Kidney (tissue), 22 donors: ENCODE measurements at places on chromosomes 1 and 21. TPM values are rescaled to one million over a fixed set of nuclear protein-coding genes. Genes with fewer than 3 reads are reported as not detected.
A peak's percentile ranks its signal among the peaks of the same experiment; 100 is the strongest.

GRCh38 chr1:6907201-6907600, 121.9 kb downstream of the CAMTA1 start:
- no peak for DNase-seq

- DNase-seq, result peak; percentile 93
These were observed 70.2 kb downstream of the SH3GLB1 start for GRCh38 chr1:86774305-86775295.

DNA sequence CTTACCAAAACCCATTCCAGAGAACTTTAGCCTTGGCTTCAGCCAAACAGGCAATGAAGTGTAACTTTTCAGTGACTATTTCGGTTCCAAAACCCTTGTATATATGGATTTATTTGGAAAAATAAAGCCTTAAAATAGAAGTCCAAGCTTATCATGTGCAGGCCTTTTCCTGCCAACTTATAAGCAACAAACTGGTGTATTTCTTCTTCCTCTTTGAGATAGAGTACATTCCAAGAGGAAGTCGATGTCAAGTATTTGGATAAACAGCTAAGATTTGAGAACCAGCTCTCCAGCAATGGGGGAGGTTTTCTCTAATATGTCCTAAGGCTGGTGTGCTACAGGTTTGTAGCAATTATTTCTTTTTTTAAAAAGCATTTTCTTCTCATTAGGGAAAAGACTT, 407.8 kb downstream of the DUSP10 start:
- DNase-seq, result peak; percentile 42

- DNase-seq, result peak; percentile 69
These were observed 646 bp downstream of the MAPKAPK2 start for GRCh38 chr1:206685334-206685768.

GRCh38 chr1:41872074-41872473, 46.6 kb downstream of the HIVEP3 start:
- no peak for DNase-seq

- DNase-seq, result no peak
These were observed 220.9 kb upstream of the JUN start for GRCh38 chr1:59004755-59005154.

DNA sequence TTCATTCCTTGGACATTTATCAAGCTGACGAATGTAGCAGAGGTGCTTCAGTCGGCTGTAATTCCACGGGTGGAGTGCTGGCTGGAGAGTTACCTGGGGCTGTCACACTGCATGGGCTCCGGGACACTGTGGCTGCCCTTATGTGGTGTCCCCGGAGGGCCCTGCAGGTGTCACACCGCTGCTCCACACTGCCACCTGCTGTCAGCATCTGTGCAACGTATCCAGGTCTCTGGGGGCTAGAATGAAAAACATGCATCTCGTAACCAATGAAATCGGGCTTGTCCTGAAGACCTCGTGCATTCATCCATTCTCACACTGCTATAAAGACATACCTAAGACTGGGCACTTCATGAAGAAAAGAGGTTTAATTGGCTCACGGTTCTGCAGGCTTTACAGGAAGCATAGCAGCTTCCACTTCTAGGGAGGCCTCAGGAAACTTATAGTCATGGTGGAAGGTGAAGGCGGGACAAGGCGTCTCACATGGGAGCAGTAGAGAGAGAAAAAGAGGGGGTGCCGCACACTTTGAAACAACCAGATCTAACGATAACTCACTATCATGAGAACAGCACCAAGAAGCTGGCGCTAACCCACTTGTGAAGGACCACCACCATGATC, 46.7 kb upstream of the PCBP3 start:
- peak; percentile 83 for DNase-seq

DNA sequence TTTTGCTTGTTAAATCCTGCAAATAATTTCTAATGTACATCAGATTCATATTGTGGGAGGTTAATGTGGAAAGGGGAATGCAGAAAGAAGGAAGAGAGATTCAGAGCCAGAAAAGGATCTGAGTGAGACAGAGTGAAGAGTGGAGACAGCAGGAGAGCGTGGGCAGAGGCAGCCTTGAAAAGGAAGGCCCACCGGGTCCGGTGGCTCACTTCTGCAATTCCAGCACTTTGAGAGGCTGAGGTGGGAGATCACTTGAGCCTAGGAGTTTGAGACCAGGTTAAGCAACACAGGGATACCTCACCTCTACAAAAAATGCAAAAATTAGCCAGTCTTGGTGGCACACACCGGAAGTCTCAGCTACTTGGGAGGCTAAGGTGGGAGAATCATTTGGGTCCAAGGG, 222.0 kb upstream of the RAB4A start:
- no peak for DNase-seq

GRCh38 chr1:239218301-239218700, 168.1 kb upstream of the CHRM3 start:
- DNase-seq, result no peak

DNA sequence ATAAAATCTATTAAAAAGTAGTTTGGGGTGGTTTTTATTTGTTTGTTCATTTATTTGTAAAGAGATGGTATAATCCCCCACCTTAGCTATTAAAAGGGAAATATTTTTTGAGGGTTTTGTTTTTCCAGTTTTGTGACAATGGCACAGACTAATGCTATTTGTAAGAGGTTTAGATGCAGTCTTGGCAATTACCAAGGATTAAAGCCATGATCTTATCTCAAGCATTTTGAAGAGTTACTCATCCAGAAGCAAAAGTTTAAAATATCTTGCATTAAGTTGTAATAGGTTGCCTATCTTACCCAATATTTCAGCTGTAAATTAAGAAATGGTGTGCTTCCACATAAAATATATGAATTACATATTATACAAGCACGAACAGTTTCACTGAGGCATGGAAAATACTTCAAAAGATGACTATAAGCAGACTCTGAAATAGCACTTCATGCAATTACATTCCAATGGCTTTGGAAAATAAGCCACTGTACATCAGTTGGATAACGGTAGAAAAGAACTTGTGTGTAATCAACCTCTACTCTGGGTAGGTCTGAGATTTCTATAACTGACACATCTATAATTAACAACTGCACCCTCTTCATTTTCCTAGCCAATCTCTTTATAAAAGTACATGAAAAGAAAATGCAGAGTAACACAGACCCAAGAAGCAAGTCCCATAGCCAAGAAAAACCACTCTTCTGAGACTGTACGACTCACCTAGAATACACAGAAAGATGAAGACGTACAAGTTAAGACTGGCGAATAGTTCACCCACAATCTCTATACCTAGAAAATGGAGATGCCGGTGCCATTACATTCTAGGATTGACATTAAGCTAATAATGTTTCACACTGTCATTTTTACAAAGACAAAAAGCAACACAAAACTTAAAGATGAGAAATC, 95.2 kb downstream of the PTPN14 start:
- DNase-seq, result no peak

RGS1 gene
- 5.0 TPM for polyA plus RNA-seq

S100A14 gene
- polyA plus RNA-seq, result 35.6 TPM

SYTL1 gene
- polyA plus RNA-seq, result 5.9 TPM

TMEM125 gene
- 22.0 TPM for polyA plus RNA-seq

CRABP2 gene
- 21.6 TPM for polyA plus RNA-seq

PTPRC gene
- polyA plus RNA-seq, result 1.4 TPM

TDRD5 gene
- 1.5 TPM for polyA plus RNA-seq

TEX35 gene
- polyA plus RNA-seq, result not detected

KRTAP7-1 gene
- not detected for polyA plus RNA-seq
